Endothelial cell (in vitro differentiated cells): ENCODE measurements at places on chromosomes 12 and 14. TPM values are rescaled to one million over a fixed set of nuclear protein-coding genes. Genes with fewer than 3 reads are reported as not detected.

Gene TMCC3
- 48.1 TPM for total RNA-seq

Gene NYNRIN
- 49.0 TPM for total RNA-seq

Gene PRKAG1
- total RNA-seq, result 24.0 TPM

Gene BTBD6
- total RNA-seq, result 45.1 TPM

Gene FOXN3
- 108 TPM for total RNA-seq

Gene POTEM
- not detected for total RNA-seq

Gene NKX2-8
- total RNA-seq, result not detected

Gene NKX2-1
- not detected for total RNA-seq

Gene ZNF664
- total RNA-seq, result 119 TPM

Gene RNASE3
- total RNA-seq, result not detected

Gene TEAD4
- total RNA-seq, result 120 TPM

Gene CLSTN3
- total RNA-seq, result 134 TPM

Gene SOAT2
- total RNA-seq, result not detected
